Dermis blood vessel endothelial cell (primary cell): ENCODE measurements at places on chromosomes 11 and 22. TPM values are rescaled to one million over a fixed set of nuclear protein-coding genes. Genes with fewer than 3 reads are reported as not detected.
A peak's percentile ranks its signal among the peaks of the same experiment; 100 is the strongest.

DNA sequence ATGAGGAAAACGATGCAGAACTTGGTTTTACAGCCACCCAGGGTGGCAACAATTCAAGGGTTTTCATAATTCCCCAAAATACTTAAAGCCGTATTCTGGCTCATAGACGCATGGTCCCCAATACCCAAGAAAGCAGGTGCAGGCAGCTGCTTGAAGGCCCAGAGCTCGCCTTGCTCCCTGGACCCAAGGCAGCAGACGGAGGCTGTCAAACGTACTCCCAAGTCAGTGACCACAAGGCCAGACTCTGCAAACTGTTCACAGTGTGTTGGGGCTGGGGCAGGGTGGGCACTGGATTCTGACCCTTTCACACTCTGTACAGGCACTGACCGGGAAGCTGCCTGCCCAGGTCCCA, 21.5 kb downstream of the TMEM184B start:
- no peak for DNase-seq

GRCh38 chr22:24159650-24160049, 21.6 kb upstream of the SUSD2 start:
- no peak for DNase-seq

The CUL5 gene
- total RNA-seq, result 47.7 and 55.0 TPM in 2 replicates

DNA sequence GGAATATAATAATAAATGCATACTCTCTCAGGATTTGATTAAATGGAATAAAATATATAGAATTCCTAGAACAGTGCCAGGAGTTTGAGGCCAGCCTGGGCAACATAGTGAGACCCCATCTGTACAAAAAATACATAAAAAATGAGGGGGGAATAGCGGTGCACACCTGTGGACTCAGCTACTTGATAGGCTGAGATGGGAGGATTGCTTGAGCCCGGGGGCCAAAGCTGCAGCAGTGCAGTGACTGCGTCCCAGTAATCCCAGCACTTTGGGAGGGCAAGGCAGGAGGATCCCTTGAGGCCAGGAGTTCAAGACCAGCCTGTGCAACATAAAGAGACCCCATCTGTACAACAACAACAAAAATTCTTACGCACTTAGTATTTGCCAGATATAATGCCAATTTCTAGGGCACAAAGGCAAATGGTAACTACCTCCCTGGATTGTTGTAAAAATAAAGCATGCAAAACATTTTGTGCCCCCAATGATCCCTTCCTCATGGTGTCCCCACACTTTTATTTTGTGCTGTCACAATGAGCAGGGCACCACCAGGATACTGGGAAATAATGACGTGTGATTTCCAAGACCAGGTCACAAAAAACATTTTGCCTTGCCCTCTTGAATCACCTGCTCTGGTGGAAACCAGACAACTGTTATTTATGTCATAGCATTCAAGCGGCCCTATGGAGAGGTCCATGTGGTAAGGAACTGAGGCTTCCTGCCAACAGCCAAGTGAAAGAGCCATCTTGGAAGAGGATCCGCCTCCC, 18.3 kb upstream of the ZNF280A start:
- no peak for DNase-seq

DNA sequence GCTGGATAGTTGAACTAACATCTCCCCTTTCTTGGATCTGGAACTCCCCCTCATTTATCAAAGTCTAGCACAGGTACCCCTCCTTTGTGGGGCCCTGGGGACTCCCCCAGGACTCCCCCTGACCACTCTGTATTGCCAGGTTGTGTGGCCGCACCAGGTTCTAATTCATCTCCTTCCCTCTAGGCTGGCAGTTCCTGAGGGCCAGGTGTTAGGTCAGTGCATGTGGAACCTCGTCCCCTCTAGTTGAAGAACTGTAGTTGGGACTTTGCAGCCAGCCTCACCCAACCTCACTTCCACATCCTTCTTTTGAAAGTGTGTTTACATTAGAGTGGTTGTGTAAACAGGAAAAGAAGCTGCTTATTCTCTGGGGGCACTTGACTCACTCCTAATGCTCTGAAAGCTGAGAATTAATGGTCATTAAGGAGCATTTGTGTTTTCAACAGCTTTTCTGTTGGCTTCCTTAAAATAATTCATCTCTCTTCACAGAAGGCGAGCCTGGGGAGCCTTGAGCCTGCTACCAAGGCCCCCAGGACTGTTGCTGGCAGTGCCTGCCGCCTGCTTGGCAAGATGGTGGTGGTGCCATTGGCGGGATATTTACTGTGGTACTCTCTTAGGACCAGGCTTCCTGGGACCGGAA, 11.8 kb downstream of the UPB1 start:
- peak; percentile 29 for DNase-seq

GRCh38 chr22:41687901-41688364, 734 bp downstream of the SNU13 start:
- DNase-seq, result peak; percentile 49
